ENCODE measurements at places on chromosomes 1 and 21.

GRCh38 chr21:44751799-44752636 is 40.6 kb upstream of the TSPEAR start:
- DNase-seq, result peak; percentile 10

DNA sequence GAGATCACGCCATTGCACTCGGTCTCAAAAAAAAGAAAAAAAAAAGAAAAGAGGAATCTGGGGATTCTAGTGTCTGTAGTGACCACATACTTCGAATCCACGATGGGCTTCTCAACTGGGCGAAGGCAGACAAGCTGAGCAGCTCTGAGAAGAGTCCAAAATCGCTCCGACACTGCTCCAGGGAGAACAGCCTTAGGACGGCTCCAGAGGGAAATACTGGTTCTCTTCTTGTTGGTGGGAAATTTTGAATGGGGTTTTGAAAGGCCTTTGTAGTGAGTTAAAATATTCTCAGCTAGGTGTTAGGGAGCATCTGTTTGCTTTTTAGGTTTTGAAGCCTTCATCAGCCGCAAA is 18.3 kb upstream of the HJV start:
- DNase-seq, result no peak

DNA sequence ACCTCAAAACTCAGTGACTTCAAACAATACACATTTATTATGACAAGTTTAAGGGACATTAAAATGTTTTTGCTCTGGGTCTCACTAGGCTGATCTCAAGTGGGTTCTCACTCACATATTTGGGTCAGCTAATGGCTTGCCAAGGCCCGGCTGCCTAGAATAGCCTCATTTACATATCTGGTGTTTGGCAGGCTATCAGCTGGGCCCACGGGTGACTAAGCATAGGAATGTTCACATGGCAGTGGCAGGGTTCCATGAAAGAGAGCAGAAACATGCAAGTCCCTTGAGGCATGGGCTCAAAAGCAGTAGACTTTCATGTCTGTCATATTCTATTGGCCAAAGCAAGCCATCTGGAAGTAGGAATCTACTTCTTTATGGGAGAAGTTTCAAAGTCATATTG is 492.6 kb downstream of the KCNT2 start:
- DNase-seq, result peak; percentile 11

- peak; percentile 17 for DNase-seq
These were observed 25.0 kb downstream of the CRYAA start for GRCh38 chr21:43193651-43194302.

- DNase-seq, result no peak
These were observed 13.8 kb downstream of the PSEN2 start for GRCh38 chr1:226884116-226884625.

- no peak for DNase-seq
These were observed 8.9 kb downstream of the ACTRT2 start for GRCh38 chr1:3029991-3030662.

GRCh38 chr1:39282537-39283216 is 78.2 kb downstream of the MACF1 start:
- DNase-seq, result no peak

GRCh38 chr1:235864931-235865525 is 1.7 kb downstream of the LYST start:
- DNase-seq, result no peak

- DNase-seq, result no peak
These were observed 4.5 kb upstream of the RASSF5 start for GRCh38 chr1:206502812-206503211.

DNA sequence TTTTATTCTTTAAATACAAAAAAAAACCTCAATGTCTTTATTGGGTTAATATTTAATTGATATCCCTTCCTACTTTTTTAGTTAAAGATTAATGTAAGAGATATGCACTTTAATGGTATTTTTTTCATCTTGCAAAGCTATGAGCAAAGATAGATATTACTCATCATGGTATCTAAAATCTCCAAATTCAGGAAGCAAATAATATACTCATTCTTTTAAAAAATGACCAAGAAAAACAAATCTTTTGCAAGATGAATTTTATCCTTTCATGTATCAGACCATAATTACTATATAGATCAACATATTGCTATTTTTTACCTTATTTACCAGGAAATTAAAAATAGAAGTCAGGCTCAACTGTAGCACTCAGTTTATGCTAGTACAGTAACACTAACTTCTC is 330.4 kb downstream of the KCNT2 start:
- no peak for DNase-seq

DNA sequence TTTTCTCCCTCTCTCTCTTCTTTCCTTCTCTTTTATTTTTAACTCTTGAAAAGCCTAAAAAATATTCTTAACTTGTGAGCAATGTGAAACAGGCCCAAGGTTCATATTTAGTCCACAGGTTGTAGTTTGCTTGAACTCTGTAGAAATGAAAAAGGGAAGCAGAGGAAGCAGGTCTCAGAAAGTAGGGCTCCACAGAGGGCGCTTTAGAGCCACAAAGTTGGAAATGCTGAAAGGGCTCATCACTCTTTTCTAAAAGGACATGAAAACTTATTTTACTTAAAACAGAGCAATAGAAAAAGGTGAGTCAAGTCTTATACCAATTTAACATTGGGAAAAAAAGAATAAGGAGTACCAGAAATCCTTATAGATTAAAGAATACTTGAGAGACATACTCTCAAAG is 247.0 kb downstream of the USP25 start:
- DNase-seq, result peak; percentile 19

- no peak for DNase-seq
These were observed 594 bp downstream of the LUZP1 start for GRCh38 chr1:23168079-23168444.

- DNase-seq, result no peak
These were observed 1.7 kb downstream of the S100A1 start for GRCh38 chr1:153629971-153630370.

- no peak for DNase-seq
These were observed 205.6 kb downstream of the ATG4C start for GRCh38 chr1:62989497-62989896.

GRCh38 chr1:151494741-151495281 is 16.4 kb upstream of the CGN start:
- DNase-seq, result no peak

DNA sequence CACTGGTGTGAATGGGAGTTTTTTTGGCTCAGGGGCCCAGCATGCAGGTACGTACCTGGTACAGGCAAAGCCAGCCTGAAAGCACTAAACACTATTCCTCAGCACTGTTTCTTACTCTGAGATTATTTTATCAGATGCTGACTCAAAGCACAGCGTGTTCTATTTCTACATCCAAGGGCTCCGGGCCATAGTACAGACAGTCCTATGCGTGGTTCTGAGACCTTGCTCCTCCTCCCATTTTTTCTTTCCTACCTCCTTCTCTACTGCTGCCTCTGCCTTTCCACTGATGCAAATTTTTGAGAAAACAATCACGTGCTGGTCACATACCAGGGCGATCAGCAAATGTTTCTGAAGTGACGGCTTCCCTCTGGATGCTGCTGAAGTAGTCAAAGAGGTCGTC is 36.3 kb downstream of the PDPN start:
- DNase-seq, result no peak

- no peak for DNase-seq
These were observed 167.1 kb downstream of the LYPLAL1 start for GRCh38 chr1:219340796-219341195.

- DNase-seq, result no peak
These were observed 24.7 kb downstream of the APCS start for GRCh38 chr1:159612211-159612885.

GRCh38 chr1:88029899-88030298 is 654.2 kb upstream of the PKN2 start:
- DNase-seq, result no peak

GRCh38 chr1:97999320-97999719 is 78.5 kb upstream of the DPYD start:
- DNase-seq, result no peak

DNA sequence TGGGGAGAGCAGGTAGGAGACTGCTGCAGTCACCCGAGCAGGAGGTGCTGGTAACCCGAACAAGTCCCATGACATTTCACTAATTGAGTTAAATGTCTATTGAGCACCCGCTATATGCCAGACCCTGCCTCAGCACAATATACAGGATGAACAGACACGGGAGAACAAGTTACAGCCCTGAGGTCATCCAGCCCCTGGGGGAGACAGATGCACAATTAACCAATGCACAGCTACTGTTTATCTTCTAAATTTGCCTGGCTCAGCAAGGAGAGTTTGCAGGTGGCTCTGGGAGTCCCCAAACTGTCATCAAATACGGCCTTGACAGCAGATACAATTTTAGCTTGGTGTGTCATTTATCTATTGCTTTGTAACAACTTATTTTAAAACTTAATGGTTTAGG is 18.1 kb downstream of the CITED4 start:
- no peak for DNase-seq

GRCh38 chr1:145983206-145983675 is 13.1 kb downstream of the TXNIP start:
- DNase-seq, result no peak

GRCh38 chr21:25879203-25879602 is 144.4 kb downstream of the GABPA start:
- no peak for DNase-seq

DNA sequence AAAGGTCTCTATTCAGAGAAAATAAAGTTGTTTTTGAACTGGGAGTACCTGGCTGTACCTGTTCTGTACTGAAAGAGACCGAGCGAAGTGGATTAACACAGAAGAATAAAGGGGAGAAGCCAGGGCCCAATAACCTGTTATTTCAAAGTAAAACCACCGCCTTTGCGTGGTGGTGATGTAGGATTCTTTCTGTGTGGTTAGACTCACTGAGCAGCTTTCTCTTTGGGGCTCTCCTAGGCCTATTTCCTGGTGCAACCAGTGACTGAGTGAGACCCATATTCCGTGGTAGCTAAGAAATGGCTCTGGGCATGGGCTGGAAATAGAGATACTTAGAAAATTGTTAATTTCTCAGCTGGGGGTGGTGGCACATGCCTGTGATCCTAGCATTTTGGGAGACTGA is 99.9 kb downstream of the XCL2 start:
- DNase-seq, result no peak

DNA sequence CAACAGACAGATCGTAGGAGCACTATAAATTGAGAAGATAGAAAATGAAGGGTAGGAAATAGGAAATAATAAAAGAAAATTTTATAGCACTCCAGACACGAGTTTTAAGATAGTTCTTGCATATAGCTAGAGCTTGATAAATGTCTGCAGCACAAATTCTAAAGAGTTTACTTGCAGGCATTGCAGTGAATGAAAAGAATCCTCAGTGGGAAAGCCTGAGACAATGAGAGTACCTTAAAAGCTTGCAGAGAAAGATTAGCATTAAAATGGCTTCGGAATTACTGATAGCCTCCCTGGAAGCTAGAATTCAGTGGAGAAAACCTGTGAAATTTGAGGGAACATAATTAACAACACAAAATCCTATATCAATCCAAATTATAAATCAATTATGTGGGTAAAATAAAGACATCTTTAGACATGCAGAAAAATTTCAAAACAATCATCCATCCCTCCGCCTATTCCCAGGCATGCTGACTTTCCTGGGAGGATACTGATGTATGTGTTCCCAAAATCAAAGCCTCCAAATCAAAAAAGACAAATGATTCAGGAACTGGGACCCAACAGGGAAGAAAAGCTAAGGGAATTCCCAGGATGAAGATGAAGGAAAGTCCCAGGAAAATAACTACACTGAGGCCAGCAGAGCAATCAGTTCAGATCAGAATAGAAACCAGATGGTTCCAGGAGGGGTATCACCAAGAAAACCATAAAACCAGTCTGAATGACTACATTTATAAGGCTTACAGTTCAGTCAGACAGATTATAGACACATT is 305.9 kb upstream of the USP25 start:
- DNase-seq, result no peak

GRCh38 chr1:70156529-70157120 is 48.8 kb downstream of the LRRC40 start:
- no peak for DNase-seq

DNA sequence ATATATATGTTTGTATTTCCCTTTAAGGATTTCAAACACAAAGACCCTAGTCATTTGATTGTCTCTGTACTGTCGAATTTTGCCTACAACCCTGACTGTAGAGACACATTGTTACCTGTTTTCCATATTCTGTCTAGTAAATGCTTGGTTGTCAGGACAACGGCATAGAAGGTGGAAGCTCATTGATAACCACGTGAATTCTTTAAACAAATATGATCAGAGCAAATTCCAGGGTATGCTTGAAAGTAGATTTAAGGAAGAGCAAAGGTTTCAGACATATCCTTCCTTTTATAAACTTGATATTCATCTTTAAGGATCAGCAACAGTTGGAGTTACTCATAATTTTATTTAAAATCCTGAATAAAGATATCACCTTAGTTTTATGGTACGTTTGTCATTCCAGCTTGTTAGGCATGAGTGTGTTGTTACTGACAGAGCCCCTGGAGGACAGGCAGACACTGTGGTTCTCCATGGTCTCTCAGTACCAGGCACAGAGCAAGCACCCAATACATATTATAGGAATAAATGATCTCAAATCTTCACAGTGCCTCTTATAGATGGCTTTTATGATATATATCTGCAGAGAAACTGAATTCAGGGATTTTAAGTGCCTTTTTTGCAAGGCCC is 203.2 kb downstream of the FGGY start:
- no peak for DNase-seq

- no peak for DNase-seq
These were observed 7.6 kb downstream of the AGPAT3 start for GRCh38 chr21:43872531-43873197.

- DNase-seq, result no peak
These were observed 1326.0 kb downstream of the PLA2G4A start for GRCh38 chr1:188154761-188155160.

DNA sequence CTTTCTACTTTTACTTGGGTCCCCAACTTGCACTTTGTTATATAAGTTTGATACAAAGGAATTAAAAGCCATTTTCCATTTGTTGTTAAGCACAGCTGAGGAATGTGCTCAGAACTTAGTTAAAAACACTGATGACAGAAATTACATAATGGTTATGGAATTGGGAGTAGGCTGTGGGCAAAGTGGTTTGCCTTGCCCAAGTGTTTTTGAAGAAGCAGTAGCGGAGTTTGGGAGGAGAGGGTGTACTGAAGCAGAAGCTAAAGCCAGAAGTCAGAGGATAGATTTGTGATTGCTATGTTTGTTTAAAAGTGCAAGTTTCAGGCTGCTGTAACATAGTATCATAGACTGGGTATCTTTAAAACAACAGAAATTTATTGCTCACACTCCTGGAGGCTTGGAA is 391.8 kb downstream of the DUSP10 start:
- no peak for DNase-seq

- no peak for DNase-seq
These were observed 45.3 kb upstream of the CACNA1E start for GRCh38 chr1:181438013-181438412.

DNA sequence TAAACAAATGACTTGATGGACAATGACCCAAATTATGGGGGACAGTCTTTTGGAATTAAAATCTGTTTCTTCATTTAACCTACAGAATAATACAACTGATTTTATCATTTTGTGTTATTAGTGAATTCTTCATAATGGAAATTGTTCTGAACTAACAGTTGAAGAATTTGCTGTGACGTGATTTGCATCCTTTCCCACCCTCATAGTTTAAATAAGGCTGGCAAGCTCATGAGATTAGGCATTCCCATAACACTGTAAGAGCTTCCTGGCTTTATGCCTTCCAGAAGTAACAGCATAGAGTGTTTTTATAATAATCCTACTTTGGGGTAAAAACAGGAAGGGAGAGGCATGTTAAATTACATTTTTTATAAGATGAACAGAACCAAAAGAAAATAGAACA is 95.7 kb downstream of the ATP6V1G3 start:
- no peak for DNase-seq

- DNase-seq, result no peak
These were observed 173.5 kb downstream of the DISC1 start for GRCh38 chr1:231800108-231800507.

- no peak for DNase-seq
These were observed 40.5 kb downstream of the BRINP2 start for GRCh38 chr1:177211231-177211630.

GRCh38 chr1:106975944-106976343 is 80.5 kb upstream of the PRMT6 start:
- no peak for DNase-seq
